ENCODE measurements at places on chromosomes 4 and X. TPM values are rescaled to one million over a fixed set of nuclear protein-coding genes. Genes with fewer than 3 reads are reported as not detected.

ABLIM2 gene
- total RNA-seq: 2.2 TPM

RASGEF1B gene
- total RNA-seq: 21.2 TPM

SLC16A2 gene
- 4.4 TPM for total RNA-seq

CSAG2 gene
- not detected for total RNA-seq

DNA sequence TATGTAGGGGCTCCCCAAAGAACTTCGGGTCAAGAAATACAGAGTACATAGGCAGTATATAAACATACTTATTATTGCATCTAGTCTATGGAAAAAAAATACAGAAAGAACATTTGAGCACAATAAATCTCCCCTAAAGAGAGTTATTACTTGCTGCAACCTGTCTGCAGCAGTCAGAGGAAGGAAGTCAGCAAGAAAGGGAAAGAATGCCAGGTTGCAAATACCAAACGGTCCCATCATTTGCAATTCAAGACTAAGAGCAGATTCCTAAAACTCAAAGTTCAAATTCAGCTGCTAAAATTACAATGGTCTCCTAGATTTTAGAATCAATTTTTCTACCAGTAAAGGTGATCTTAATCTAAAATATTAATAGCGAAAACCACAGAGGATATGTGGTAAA, 236.2 kb upstream of the NUDT6 start:
- no peak for DNase-seq

- DNase-seq: no peak
Observed at GRCh38 chrX:10949541-10949940, 161.6 kb upstream of the HCCS start.

- DNase-seq: peak; percentile 39
Observed at GRCh38 chr4:48340276-48340964, 909 bp upstream of the SLAIN2 start.

DNA sequence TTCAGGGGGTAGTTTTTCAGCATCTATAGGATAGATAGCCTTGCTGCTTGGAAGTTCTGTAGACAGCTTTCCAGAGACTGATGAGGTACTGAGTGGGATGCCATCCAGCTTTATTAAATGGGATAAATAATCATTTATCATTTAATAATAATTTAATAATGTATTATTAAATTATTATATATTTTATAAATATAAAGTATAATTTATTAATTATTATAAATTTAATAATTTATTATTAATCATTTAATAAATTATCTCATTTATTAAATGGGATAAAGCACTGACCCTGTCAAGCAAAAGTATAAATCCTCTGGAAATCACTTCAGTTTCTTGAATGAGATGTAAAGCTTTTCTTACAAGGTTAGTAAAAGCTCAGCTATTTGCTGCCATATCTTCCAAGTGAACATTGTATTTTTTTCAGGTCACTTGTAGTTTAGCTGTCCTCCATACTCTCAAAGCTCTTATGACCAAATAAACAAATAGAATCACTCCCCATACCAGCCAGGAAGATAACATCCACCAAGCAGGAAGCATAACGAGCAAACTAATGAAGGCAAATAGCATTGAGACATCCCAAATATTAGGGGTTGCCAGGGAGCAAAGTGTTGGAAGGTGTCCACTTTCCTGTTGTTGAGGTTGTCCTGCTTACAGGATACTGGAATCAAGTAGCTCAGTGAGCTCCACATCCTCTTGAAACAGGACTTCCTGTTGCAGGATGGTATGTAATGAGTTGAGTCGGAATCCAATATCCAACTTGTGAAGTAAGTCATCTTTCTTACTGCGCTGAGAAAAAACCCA, 88.9 kb downstream of the ZNF674 start:
- DNase-seq: peak; percentile 24

DNA sequence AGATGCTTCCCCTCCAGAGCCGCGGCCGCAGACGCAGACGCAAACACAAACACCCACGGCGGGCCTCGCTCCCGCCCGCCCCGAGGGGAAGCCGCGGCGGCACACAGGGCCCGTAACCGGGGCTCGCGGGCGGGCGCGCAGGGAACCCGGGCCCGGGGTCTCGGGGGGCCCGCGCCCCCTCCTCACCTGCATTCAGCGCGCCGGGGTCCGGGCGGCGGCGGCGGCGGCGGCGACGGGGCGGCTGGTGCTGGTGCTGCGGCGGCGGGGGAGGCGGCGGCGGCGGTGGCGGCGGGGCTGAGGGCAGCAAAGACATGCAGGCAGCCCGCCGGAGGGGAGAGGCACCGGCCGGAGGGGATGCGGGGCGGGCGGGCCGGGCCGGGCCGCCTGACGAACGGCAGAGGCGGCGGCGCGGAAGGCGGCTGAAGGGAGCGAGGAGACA, 255 bp upstream of the CNOT6L start:
- no peak for DNase-seq

DNA sequence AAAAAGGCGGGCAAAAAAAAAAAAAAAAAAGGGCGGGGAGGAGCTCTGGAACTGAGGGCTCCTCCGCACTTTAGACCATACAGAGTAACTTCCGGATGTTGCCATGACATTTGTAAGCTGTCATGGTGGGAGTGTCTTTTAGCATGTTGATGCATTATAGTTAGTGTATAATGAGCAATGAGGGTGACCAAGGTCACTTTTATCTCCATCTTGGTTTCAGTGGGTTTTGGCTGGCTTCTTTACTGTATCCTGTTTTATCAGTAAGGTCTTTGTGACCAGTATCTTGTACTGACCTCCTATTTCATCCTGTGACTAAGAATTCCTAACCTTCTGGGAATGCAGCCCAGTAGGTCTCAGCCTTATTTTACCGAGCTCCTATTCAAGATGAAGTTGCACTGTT, 193.4 kb downstream of the UGT8 start:
- no peak for DNase-seq

- no peak for DNase-seq
Observed at GRCh38 chr4:113077575-113077974, 28.1 kb downstream of the ANK2 start.

DNA sequence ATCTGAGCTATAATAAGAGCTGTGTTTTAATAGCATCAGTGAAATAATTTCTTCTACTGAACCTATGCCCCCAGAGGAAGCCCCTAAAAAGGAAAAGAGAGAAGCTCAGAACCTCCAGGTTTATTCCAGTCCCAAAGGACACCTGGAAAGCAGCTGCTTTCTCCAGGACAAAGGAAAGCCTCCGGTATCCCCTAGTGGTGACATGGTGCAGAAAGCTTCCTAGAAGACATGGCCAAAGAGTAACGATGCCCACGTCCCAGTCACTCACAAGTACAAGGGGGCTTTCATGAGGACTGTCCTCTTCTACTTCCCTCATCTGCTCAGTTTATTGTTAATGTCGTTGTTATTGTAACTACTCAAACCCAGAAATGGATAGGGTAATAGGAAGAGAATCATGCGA, 343.9 kb downstream of the UNC5C start:
- no peak for DNase-seq

DNA sequence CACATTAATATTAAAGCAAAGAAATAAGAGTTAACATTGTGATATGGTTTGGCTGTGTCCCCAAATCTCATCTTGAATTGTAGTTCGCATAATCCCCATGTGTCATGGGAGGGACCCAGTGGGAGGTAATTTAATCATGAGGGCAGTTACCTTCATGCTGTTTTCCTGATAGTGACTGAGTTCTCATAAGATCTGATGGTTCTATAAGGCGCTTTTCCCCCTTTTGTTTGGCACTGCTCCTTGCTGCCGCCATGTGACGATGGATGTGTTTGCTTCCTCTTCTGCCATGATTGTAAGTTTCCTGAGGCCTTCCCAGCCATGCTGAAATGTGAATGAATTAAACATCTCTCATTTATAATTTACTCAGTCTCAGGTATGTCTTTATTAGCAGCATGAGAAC, 153.8 kb upstream of the GALNT7 start:
- DNase-seq: no peak

- DNase-seq: no peak
Observed at GRCh38 chr4:138866314-138866713, 149.3 kb upstream of the NOCT start.

DNA sequence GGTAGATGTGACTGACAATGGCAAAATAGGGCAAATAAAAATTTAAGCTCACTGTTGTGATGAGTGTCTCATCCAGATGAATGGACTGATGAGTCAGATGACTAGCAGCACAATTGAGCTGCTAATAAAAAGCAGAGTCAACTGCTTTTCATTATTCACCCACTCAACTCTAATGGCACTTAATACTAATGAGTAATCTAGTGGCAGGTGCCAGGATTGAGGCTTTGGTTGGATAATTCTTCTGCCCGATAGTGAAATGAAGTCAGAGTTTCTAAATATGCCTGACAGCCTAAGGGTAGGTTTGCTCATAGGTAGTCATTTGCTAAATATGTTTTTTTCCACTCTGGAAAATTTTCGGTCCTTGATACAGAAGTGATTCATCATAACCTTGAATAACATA, 10.4 kb downstream of the OGT start:
- DNase-seq: no peak

DNA sequence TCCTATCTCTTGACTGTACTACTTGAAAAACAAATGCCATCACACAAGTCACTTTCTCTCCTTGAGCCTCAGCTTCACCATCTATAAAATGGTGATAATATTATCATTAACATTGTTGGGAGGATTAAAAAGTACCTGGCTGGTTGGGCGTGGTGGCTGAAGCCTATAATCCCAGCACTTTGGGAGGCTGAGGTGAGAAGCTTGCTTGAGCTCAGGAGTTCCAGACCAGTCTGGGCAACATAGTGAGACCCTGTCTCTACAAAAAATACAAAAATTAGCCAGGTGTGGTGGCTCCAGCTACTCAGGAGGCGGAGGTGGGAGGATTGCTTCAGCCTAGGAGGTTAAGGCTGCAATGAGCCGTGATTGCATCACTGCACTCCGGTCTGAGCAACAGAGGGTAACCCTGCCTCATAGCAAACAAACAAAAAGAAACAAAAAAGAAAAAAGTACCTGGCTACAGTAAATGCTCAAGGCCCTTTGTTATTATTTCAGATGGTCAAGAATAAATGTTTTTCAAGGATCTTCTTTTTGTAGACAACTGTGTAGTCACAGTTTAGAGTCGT, 120.3 kb downstream of the CHRNA9 start:
- no peak for DNase-seq

DNA sequence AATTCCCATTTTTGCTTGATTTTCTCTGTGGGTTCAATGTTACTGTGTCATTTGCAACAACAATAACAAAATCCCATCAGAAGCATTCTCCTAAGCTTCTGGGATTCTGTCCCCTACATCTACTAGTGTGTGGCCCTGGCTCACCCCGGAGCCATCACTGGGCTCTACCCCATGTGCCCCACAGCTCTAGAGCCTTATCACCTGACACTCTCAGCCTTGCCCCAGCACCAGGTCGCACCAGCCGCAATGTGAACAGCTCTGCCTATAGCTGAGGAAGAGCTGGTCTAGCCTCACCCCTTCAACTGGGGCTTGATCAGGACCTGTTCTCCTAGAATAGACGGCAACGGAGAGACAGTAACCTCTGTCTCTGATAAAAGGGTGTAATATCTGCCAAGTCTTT, 161.7 kb downstream of the SHROOM3 start:
- DNase-seq: no peak

DNA sequence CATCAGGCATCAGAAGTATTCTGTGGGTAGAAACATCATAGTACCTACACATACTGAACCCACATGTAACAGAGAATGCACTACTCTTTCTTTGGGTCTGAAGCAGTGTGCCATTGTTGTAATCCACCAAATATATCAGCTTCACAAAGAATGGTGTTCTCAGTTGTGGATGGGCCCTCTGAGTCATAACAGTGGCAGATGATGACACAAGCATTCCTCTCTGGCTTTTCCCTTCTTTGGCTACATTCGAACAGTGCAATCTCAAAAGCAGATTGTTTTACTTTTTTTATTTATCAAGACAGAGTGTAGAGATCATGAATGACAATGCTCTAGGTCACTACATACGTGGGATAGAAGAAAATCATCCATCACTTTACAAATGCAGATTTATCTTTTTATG, 247.2 kb upstream of the EPHA5 start:
- DNase-seq: no peak

- no peak for DNase-seq
Observed at GRCh38 chr4:129377131-129377845, 281.3 kb downstream of the C4orf33 start.

GRCh38 chr4:147617841-147618691, 869 bp downstream of the TMEM184C start:
- no peak for DNase-seq

DNA sequence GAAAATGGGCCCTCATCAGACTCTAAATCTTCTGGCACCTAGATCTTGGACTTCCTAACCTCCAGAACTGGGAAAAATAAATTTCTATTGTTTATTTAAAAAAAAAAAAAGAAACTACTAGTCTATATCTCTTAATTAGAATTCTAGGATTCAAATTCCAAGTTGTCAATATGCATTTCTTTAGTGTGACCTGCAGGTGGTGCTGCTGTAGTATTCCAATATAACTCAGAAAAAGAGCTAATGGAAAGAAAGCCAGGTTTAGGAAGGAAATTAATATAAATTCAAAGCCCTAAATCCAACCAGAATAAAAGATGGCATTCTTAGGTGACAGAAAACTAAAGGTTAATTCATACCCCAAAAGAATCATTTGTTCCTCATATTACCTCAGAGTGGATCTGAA, 80.0 kb upstream of the NALF2 start:
- DNase-seq: no peak

- no peak for DNase-seq
Observed at GRCh38 chr4:122450847-122451246, 5.7 kb downstream of the IL2 start.

GRCh38 chr4:76211769-76212708, 1.6 kb downstream of the SCARB2 start:
- DNase-seq: no peak

DNA sequence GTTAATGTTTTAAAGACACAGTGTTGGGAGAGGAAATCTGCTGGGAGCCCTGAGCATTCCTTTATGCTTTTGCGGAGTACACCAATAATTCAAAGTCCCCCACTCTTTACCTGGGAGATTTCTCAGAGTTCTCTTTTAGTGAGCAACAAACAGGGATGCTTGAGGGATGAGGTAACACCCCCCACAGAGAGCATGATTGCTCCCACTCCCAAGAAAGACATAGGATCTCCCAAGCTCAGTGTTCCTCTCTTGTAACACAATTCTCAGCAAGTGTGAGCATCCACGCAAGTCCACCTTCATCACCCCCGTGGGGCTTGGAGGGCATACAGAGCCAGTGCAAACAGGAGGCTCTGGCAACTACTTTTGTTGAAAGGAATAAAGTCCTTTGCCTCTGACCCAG, 36.1 kb downstream of the GSPT2 start:
- no peak for DNase-seq

All from uterus (tissue), 4 donors.